T-helper 17 cell (primary cell): ENCODE measurements at places on chromosomes 12 and 14.

- DNase-seq: no peak
Observed at GRCh38 chr14:68264260-68264569, 444.6 kb downstream of the RAD51B start.

GRCh38 chr12:69916544-69917235, 91.7 kb downstream of the MYRFL start:
- DNase-seq: no peak

DNA sequence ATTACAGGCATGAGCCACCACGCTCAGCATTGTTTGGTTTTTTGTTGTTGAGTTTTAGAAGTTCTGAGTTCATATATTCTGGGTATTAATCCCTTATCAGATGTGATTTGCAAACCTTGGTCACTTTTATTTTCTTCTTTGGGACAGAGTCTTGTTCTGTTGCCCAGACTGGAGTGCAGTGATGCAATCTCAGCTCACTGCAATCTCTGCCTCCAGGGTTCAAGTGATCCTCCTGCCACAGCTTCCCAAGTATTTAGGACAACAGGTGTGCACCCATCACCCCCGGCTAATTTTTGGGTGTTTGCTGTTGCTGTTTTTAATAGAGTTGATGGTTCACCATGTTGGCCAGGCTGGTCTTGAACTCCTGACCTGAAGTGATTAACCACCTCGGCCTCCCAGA, 11.8 kb downstream of the USP30 start:
- DNase-seq: no peak

- no peak for DNase-seq
Observed at GRCh38 chr14:103001651-103002396, 55.5 kb downstream of the CDC42BPB start.
